ENCODE measurements at places on chromosomes 3 and 15.

DNA sequence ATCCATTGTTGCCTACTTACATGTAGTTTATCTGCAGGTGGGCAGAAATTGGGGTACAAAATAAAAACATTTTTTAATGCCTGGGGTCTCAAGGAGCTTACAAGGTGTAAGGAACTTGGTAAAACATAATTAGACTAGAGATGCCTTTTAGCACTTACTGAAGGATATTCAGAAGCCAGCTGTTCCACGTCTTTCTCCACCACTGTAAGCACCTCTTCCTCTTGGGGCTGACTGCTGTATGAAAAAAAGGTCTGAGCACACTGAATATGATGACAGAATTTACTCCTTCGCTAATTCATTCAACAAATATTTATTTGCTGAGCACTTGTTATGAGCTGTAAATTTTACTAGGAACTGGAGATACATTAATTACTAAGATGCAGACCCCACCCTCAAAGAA, 539.1 kb downstream of the UNC13C start:
- DNase-seq, result no peak

- DNase-seq, result no peak
Observed at GRCh38 chr3:71072287-71072686, 511.2 kb downstream of the FOXP1 start.

DNA sequence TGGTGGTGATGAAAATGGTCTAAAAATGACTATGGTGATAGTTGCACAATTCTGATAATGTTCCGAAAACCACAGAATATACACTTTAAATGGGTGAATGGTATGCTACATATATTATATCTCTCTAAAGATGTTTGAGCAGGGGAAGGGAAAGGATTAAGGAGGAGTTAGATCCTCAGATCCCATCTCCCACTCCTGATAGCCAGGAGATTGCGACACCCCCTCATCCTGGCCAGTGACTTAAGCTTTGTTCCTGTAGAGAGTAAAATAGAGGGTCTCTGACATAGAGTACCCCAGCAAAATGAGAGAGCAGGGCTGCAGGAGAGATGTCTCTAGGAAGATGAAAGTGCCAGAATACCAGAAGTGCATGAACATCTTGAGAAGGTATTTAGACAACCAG, 984.8 kb downstream of the FHIT start:
- no peak for DNase-seq

DNA sequence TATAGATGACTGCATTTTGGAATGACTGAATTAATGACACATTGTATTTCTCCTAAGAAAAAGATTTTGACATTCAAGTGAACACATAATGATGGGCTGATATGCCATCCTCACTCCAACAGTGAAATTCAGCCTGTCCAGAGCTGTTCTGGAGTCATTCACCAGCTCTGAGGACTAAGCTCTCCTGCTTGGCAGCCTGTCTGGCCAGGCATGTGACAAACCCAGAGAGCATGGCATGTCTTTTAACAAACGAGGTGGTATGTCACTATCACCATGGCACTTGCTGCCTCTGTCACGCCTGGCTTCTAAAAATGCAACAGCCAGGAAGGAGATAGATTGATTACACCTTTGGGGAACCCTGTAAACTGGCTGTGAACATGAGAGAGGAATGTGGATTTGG, 1.4 kb downstream of the ACTC1 start:
- DNase-seq, result no peak

GRCh38 chr3:139136469-139137202, 91.9 kb upstream of the PRR23C start:
- no peak for DNase-seq

GRCh38 chr3:157059181-157059580, 100.8 kb downstream of the CCNL1 start:
- no peak for DNase-seq

DNA sequence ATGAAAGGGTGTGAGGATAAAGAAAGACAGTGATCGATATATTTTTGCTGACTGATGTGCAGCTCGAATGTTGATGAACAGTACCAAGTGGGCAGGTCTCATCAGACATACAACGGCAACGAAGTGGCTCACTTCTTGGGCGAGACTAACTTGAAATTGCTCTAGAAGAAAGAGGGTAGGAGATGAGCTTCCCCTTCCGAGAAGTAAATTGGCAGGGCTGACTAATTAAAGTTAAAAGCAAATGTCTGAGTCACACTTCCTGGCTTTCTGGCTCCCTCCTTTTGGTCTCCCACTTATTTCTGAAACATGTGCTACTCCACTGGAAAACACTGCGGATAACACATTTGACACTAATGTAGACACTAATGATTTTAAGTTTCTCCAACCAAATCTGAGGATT, 228.3 kb downstream of the ABHD5 start:
- no peak for DNase-seq
